Stimulated activated CD4-positive, alpha-beta T cell treated with anti-CD3 and anti-CD28 coated beads, Interleukin-15, amount 100 ng/mL, for 24 hours (primary cell): ENCODE measurements at places on chromosomes 7 and 10.

- DNase-seq: no peak
Measured at GRCh38 chr7:40301486-40302068, 166.8 kb downstream of the SUGCT start.

- no peak for DNase-seq
Measured at GRCh38 chr7:48782511-48782910, 141.8 kb upstream of the CDC14C start.

GRCh38 chr10:130635528-130635927 lies 499.3 kb downstream of the GLRX3 start:
- no peak for DNase-seq

- DNase-seq: no peak
Measured at GRCh38 chr7:56537477-56537876, 421.3 kb upstream of the NUPR2 start.

DNA sequence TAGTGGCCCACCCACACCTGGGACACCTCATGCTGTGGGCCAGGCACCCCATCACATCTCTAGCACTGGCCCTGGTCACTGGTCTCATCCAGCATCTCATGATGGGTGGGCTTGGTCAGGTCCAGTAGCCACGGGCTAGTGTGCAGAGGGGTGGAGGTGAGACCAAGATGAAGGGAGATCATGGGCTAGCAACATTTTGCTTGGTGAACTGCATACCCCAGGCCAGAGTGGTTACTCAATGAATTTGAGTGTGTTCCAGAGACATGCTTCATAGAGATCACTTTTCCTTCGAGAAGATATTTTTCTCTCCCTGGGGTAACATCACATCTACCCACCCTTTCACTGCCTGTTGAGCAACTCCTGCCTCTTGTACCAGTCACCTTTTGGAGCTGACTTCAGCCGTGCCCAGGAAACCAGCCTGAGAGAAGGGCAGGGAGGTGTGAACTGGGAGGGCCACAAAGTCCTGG lies 44.2 kb downstream of the MINDY4 start:
- DNase-seq: no peak

GRCh38 chr7:152052771-152053170 lies 27.3 kb downstream of the GALNT11 start:
- DNase-seq: no peak

DNA sequence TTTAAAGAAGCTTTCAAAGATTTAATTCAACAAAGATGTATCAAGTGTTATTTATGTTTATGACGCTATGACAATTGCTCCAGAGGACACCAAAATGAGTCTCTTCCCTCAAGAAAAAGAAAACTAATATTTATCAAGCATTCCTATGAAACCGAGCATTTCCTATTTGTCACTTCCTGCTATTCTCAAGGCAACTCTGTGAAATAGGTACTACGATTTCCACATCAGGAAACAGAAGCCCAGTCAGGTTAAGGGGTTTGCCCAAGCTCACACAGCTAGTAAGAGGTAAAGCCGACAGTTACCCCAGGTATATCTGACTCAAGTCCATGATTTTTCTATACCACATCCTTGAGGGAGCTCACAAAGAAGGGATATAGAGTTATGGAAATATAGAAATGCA lies 85.9 kb downstream of the TRIL start:
- no peak for DNase-seq

DNA sequence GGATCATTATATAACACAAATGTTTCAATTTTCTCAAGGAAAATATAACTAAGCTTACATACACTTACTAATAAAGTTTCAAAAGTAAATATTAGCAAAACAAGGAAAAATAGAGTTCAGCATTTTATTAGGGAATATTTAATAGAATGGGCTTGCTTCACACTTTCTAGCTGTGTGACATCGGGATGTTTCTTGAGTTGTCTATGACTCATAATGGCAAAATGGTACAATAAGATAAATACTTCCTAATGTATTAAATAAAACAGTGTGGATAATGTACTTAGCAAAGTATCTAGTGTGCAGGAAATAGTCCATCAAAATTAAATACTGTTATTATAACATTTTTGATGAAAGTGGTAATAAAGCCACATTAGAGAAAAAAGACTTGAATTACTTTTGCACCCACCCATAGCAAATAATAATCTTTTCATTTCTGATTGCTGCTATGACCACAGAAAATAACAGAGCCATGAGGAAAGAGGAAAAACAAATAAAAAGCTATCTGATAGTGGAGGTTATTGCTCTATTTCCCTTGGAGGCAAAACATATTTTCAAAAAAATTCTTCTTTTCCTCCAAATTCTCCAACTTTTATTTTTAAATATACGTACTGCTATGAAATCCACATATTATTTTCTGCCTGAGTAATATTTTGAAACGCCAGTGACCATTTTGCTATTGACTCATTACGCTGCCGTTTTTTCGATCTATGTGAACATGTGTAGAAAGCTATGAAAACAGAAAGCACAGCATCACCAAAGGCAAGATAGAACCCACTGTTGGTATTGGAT lies 272.9 kb upstream of the KLF6 start:
- no peak for DNase-seq

- no peak for DNase-seq
Measured at GRCh38 chr10:73650537-73651331, 5.1 kb downstream of the SYNPO2L start.

GRCh38 chr7:311131-311680 lies 21.2 kb downstream of the FOXL3 start:
- DNase-seq: no peak

- no peak for DNase-seq
Measured at GRCh38 chr7:149010451-149010850, 17.9 kb downstream of the PDIA4 start.

DNA sequence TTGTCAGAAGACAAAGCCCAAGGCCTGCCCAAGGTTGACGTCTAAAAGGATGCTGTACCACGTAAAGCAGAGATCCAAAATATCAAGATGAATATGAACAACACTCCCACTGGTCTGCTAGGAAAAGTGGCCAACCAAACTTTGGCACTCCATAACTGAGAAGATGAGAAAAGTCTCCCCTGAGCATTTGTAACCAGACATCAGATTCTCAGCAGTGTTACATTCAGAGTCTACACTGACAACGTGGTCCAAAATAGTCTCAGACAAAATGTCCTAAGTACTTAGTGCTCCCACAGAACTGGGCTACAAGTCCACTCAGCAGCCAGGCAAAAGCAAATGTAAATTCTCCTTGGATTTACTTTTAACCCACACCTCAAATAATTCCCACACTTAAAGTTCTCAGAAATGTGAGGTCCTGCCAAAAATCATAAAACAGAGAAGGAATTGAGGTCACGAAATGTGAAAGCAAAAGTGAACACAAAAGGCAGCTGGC lies 185.1 kb upstream of the NOBOX start:
- DNase-seq: no peak

- peak; percentile 65 for DNase-seq
Measured at GRCh38 chr10:6299234-6299633, 96.5 kb downstream of the PFKFB3 start.

DNA sequence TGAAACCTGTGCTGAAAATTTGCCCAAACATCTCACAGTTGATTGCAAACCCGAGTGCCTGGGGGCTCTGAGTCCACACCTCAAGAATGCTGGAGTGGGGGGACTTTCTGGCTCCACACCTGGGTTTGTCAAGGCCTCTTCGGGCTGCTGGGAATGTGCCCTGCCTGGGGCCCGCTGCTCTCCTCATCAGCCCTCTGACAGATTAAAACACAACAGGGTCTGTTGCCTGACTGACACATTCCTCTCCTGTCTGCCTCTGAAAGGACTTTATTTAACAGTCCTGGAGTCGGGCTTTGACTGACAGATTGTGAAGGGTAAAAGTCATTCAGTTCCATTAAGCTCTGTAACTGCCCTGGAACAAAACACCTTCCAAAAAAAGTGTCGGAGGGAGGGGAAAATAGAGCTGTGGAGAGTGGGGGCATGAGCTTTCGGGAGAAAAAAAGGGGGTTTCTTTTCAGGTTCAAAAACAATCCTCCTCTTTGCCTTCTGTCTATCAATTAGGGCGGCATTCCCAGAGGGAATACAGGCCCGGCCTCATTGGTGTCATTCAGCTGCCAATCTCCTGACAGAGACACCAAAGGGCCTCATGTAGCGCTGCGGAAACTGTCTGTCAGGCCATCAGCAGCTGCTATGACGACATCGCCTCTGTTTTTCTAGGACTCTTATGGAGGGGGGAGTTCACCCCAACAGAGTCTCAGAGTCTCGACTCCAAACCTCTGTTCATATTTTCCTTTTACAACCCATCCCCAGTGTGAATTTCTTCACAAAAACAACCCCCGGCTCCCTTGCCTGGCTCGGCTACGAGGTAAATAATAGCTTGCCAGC lies 398.8 kb upstream of the NFE2L3 start:
- DNase-seq: no peak

- peak; percentile 77 for DNase-seq
Measured at GRCh38 chr7:127708788-127709187, 56.8 kb downstream of the SND1 start.

GRCh38 chr10:420154-421121 lies 269.0 kb downstream of the DIP2C start:
- no peak for DNase-seq

- no peak for DNase-seq
Measured at GRCh38 chr7:6032167-6032566, 991 bp downstream of the ANKRD61 start.

- DNase-seq: no peak
Measured at GRCh38 chr10:58050575-58050974, 217.1 kb downstream of the IPMK start.

DNA sequence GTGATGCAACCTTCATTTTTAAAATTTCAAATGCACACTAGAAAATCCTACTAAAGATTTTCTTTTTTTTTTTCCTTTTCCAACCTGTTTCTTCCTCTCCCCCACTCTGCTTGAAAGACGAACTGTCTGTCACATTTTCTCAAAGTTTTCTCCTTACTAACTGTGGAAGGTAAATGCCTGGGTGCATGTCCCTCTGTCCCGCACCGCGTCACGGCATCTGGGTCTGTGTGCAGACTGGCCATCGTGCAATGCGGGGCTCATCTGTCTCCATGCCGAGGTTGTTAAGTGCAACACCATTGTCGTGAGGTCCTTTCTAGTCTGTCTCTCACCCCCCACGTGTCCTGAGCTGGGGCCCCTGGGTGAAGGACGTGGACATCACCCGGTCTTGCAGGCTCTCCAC lies 28.4 kb downstream of the PFKFB3 start:
- DNase-seq: no peak

DNA sequence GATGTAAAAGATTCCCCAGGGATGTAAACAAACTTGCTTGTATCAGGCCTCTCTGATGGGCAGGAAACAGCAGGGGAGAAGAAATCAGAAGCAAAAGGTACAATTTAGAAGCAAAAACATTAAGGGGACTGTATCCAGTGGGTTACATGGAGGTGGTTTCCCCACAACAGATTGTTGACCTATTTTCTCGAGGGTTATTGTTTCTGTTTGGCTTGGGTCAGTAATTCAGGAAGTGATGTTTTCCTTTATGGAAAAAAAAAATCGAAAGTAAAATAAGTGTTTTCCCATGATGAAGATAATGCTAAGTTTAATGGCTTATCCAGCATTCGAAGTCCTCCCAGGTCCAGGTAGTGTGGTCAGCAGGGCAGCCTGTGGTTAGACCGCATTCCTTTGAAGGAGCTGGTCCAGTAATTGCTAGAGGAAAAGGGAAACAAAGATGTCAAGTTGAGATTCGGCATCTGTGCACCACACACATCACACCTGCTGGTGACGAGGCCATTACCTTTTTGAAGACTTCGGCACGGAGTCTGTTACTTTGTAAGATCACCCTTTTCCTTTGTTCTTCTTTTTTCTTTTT lies 37.3 kb upstream of the ADAM12 start:
- DNase-seq: no peak

DNA sequence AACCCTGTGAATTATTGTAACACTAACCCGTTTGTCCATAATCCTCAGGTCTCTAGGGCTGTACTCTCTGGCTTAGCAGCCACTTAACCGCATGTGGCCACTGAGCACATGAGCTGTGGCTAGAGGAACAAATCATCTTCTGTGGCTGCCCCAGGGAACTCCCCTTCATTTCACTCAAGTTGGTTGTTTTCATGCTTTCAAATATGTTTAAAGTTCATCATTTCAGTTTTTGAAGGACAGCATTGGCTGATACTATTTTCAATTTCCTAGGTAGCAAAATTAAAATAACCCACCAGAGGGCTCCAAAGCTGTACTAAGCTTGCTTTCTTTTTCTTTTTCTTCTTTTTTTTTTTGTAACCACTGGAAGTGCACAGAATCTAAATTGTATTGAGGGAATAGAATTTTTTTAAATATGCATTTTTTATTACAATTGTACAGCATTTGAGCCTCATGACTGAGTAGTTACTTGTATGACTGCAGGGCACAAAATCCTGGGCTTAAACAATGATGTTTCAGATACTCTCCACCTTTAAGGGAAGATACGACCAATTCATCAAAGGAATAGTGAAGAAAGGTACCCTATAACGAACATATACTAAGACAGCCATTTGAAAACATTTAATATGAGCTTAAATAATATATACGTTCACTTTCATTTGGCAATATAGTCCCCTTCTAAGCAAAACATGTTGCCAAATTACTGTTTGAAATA lies 38.6 kb downstream of the MRC1 start:
- no peak for DNase-seq

- DNase-seq: no peak
Measured at GRCh38 chr7:128757203-128757602, 18.0 kb downstream of the CALU start.

DNA sequence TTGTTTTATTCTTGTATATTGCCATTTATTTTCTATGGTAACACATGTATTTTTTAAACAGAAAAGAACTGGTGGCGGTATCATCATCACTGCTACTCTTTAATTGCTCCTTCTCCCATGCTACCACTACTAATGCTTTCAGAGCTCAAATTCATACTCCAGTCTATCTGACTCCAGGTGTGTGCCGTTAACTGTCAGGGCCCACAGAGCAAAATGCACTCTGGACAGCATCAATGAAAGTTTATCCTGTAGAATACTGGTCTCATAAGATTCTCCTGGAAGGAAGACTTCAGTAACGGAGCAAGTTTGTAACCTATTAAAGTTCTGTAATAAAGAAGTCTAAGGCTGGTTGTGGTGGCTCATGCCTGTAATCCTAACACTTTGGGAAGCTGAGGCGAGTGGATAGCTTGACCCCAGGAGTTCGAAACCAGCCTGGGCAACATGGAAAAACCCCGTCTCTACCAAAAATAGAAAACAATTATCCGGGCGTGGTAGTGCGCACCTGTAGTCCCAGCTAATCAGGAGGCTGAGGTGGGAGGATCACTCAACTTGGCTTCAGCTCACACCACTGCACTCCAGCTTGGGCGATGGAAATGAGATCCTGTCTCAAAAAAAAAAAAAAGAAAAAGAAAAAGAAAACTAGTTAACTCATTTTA lies 18.4 kb downstream of the ZNRF2 start:
- DNase-seq: no peak

DNA sequence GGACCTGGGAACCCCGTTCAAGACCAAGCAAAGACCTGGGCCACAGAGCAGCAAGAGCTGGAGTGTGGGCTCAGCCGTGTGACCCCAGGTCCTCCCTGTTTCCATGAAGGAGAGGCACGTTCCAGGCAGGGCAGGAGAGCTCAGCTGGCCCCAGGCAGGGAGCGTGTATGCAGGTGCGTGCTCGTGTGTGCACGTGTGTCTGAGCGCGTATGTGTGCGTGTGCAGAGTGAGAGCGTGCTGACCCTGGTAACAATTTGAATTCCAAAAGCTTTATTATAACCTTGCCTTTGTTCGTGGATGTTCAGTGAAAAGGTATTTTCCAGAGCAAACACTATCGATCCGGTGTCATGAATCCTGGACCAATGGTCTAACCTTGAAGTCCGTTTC lies 54.6 kb downstream of the FOXL3 start:
- no peak for DNase-seq

- no peak for DNase-seq
Measured at GRCh38 chr10:91366704-91367103, 43.4 kb upstream of the HECTD2 start.
